ENCODE measurements at places on chromosomes 2 and 18.

- no peak for DNase-seq
These were observed 68.1 kb downstream of the BOD1L2 start for GRCh38 chr18:57214976-57215375.

- no peak for DNase-seq
These were observed 94.3 kb upstream of the GLI2 start for GRCh38 chr2:120641366-120641771.

GRCh38 chr2:136149011-136149410 lies 31.1 kb upstream of the CXCR4 start:
- DNase-seq, result no peak

DNA sequence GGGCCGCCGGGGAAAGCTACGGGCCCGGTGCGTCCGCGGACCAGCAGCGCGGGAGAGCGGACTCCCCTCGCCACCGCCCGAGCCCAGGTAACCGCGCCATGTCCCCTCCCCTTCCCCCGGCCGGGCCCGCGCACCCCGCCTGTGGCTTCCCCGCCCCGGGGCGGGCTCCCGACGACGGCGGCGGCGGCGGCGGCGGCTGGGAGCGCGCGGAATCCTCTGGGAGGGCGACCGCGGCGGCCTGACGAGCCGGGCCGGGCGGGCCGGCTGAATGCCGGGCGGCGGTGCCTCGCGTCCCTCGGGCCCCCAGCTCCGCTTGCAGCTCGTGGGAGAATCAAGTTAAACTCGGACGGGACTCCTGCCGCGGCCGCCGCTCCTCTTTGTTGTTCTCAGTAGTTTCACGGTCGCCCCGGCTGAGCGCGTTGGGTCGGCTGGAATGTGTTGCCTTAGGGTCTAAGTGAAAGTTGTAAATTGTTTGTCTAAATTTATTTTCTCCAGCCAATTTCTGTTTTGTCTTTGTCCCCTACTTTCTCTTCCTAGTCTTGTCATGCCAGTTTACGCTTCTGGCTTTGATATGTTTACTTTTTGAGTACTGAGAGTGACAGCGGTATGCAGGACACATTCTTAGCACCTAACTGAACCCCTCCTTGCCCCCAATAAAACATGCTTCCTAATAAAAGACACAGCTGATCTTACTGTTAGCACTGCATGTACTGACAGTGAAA lies 685 bp downstream of the SMAD4 start:
- peak; percentile 69 for DNase-seq

DNA sequence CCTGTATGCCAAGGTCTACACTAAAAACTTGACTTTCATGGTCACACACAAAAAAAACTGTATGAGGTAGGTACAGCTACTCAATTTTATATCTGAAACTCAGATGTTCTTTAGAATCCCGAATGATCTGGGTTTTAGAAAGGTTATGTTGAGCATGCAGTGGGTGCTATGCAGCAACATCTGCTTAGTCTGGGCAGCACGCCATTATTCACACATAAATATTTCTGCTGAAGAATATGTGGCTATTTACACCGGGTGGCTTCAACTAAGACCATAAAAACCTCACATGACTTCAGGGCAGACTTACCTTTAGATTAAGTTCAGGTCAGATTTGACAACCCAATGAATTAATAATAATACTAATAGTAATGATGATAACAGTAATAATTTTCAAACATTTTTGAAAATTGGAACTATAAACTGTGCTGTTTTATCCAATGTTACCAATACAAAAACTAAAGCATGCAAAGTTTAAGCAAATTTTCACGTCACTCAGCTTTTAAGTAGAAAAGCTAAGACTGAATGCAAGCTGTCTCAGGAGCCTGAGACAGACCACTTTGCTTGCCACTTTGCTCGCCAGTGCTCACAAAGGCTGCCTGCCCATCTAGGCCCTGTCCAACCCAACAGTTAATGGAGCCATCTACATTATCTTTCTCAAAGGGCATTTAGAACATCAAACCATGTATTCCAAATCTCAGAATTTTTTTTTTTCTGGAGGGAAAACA lies 292.0 kb downstream of the CNTNAP5 start:
- no peak for DNase-seq

DNA sequence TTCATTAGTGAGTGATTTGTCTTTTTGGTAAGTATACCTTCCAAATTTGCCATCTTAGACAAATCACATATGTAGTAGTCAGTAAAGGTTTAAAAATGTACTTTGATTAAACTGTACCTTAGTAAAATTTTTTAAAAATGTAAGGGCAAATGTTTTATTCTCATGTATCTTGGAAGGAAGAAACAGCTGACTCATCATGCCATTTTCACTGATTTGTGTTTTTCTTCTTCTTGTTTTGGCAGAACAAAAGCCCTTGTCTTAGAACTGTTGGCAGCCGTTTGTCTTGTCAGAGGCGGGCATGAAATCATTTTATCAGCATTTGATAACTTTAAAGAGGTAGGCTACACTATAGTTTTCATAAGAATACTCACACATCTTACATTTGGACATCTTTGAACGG lies 136.5 kb downstream of the PRPF40A start:
- DNase-seq, result no peak

GRCh38 chr2:157875641-157876065 lies 477 bp downstream of the ACVR1 start:
- DNase-seq, result peak; percentile 71

DNA sequence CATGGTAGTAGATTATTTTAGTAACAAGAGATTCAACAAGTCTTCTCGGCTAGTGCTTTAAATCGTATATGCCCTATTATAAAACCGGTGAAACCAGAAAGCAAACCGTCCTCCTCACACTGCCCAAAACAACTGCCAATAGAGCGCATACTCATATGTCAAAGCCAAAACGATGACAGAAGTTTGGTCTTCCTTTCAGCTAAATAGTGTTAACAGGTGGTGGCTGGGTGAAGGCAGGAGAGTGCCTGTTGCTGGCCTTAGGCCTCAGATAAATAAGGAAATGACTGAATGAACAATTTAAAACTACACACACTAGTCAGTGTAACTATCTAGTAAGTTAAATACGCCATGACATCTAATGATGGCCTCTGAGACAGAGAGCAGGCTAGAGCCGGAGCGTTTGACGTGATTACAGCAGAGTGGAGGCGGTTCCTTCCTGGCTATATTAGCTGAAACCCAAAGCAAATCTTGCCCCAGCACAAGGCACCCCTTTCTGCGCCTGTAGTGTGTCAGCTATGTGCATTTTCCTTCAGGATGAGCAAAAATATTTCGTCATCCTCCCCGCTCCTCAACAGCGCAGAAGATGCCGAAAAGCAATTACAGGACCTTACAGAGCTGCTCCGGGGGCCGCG lies 1.6 kb downstream of the LONRF2 start:
- DNase-seq, result no peak

DNA sequence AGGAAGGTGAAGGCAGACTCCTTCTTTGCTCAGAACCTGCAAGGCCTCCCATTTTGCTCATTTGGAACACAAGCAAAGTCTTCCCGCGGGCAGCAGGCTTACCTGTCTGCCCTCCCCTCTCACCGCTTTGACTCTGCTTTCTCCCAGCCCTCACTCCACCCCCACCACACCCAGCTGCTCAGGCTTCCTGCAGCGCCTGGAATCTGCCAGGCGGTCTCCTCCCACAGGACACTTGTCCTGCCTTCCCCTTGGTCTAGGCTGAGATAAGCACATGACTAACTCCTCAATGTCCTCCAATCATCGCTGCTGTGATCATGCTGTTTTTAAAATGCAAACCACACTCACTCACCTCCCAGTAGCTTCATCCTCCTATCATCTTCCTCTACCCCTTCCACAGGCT lies 430.0 kb downstream of the ZNF516 start:
- DNase-seq, result no peak

- no peak for DNase-seq
These were observed 106.4 kb downstream of the EXOC6B start for GRCh38 chr2:72719416-72719815.

GRCh38 chr2:128402911-128403670 lies 84.4 kb upstream of the HS6ST1 start:
- no peak for DNase-seq

DNA sequence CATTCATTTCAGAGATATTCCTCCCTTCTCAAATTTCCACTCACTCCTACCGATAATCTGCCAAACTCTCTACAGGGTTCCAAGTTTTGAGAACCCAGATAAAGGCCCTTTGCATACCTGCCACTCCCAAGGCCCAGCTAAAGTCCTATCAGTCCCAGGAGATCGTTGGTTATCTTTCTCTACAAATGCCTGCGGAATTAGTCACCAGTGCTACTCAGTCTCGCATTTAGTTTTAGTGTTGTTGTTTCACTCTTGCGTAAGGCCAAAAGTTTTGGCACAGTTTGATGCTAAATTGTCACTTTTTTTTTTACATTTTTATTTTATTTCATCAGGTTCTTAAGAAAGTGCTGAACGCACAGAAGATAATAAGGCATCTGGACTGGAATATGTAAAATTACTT lies 29.2 kb upstream of the SETBP1 start:
- no peak for DNase-seq

DNA sequence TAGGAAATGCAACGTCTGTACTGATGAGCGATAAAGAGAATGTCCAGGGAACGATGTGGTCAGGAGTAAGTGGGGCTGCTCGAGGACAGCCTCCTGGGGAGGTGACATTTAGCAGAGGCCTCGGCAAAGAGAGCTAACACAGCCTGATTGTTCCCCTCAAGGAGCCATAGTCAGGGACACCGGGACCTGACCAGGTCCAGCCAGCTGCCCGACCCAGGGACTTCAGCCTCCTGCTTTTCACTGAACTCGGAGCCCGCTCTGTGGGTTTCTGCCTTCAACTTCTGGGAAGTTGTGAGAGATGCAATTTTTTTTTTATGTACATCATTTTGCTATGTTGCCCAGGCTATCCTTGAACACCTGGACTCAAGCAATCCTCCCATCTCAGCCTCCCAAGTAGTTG lies 10.1 kb downstream of the NEU2 start:
- no peak for DNase-seq

GRCh38 chr2:132636346-132636745 lies 33.7 kb downstream of the LYPD1 start:
- DNase-seq, result no peak

DNA sequence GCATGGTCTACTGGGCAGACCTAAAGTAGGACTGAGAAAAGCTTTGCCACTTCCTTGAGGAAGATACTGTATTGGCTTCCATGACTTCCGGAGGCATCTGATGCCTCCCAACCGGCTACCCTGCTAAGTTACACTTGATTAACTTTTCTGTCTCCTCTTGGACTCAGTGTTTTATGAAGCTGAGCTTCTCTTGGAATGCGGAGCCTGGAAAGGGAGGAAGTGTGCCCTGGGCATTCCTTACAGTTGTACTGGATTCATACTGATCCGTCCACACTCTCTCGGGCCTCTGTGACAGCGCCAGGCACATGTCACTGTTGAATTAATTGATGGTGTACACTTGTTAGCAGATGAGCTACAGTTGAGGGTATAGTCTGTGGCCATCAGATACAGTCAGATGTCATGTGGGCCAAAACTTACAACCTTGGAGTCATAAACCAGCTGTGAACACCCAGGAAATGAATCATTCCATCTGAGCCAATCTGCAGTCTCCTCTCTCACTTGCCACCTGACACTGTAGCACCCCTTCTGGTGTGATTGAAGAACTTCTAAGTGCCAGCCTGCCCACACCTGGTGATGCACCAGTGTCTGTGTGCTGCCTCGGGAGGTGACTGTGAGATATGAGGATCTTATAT lies 122.5 kb downstream of the FHOD3 start:
- DNase-seq, result no peak

DNA sequence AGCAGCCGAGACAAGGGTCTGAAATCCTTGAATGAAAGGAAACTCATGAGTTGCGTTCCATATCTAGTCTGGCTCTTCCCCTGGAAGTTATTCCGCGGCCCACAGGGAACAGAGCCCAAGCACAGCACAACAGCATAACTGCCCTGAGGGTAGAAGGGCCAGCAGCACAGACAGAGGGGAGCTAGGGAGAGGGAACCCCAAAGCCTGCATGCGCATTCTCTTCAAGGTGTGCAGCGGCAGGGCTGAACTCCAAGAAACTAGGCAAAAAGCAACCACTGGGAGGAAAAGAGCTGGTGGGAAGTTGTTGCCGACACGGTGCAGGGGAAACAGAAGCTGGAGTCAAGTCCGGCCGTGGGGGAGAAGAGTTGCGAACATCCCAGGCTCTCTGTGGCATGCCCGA lies 11.8 kb downstream of the GPR148 start:
- no peak for DNase-seq

DNA sequence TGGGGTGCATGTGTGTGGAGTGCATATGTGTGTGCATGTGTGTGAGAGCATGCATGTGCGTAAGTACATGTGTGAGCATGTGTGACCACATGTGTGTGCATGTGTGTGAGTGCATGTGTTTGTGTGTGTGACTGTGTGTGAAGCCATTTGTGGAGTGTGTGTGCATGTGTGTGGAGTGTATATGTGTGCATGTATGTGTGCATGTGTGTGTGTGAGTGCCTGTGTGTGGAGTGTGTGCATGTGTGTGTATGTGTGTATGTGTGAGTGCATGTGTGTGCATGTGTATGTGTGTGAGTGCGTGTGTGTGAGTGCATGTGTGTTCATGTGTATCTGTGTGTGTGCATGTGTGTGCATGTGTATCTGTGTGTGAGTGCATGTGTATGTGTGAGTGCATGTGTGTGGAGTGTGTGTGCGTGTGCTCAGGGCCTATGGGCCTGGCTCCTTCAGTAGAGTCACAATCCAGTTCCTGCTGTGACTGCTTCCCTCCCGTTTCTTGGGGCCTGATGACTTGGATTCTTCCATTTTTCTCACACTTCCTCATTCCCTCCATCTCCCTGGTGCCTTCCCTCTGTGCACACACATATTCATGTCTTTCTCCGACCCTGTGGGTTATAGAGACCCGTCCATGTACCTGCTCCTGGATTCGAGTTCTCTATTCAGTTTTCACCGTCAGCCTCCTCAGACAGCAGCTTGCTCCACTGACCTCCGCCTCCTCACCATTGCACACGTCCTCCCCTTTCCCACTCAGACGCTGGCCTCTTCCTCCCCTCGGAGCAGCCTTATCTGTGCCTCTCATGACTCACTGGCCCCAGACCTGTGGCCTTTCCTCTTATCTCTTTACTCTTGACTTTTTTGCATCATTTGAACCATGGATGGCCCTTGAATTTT lies 25.2 kb downstream of the TOGARAM2 start:
- DNase-seq, result no peak

- no peak for DNase-seq
These were observed 102.3 kb downstream of the OSR1 start for GRCh38 chr2:19256121-19256601.

DNA sequence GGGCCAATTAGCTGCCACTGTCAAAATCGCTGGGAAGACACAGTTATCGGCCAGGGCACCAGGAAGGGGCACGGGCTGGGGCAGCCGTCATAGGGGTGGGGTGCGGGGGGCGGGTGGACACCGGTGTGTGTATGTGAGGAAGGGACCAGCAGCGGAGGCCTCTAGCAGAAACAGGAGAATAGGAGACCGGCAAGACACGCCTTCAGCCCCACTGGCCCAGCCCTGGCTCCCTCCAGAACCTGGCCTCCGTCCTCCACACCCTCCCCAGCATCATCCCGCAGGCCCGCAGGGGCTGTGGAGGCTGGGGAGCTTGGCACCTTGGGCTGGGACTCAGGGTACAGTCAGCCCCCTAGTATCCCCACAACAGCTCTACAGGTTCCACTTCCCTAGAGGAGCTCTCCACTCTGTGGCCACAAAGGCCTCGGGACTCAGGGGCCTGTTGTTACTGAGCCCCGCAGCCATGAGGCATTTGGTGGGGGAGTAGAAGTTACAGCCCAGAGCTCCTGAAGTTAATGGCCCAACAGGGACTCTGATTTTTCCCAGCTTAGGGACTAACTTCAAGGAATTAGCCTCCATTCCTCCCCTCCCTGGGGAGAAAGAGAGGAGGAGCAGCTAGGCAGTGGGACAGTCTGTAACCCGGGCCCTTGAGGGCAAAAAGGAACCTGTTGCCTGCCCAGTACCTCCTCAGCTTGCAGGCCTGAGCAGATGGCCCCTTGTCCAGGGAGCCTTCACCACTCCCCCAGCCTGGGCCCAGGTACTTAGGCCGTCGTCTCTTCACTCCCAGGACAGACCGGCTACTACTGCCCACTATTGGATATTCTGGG lies 19.9 kb downstream of the SH2D6 start:
- DNase-seq, result no peak

All from activated naive CD4-positive, alpha-beta T cell treated with anti-CD3 and anti-CD28 coated beads, Interleukin-2, amount 50 U/mL, for 16 hours (primary cell).